ENCODE measurements at places on chromosomes 7 and 10.
A peak's percentile ranks its signal among the peaks of the same experiment; 100 is the strongest.

- no peak for DNase-seq
These were observed 24.8 kb upstream of the INPP5A start for GRCh38 chr10:132512693-132513345.

DNA sequence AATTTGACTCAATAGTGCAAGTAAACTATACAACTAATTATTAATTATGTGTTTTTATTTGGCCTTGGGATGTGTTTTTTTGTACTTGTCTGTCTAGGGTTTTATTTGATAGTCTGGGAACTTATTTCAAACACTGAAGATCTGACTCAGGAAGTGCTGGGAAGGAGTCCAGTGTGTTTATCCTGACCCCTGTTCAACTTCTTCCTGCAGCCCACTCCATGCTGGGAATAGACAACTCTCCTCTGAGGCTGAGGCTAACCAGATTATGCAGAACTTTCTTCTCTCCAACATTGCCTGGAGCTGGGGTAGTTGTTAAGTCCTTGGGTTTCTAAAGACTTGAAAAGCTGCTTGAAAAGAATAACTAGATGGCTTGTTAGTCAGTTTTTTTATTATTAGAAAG, 6.9 kb downstream of the CISD1 start:
- DNase-seq: no peak

DNA sequence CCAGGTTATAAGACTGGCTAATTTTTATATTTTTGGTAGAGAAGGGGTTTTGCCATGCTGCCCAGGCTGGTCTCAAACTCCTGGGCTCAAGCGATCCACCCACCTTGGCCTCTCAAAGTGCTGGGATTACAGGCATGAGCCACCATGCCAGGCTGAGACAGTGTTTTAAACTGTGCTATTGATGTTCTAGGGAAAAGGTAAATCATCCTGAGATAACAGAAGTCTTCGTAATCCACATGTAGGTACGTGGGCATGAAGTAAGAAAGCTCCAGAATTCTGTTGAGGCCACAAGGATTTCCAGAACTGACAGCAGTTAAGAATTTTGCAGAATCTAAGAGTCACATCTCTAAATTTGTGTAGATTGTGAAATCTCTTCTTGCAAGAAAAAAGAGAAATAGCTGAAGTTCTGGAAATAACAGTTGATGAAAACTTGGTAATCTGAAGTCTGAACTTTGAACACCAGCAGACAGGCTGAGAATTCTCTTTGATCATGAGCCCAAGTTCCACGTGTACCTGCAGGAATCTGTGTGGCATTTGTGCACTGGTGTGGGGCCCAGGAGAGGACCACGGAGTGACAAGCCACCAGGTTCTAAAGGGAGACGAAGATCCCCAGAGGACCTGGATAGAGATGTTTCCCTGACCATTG, 24.6 kb downstream of the C7orf33 start:
- DNase-seq: no peak

DNA sequence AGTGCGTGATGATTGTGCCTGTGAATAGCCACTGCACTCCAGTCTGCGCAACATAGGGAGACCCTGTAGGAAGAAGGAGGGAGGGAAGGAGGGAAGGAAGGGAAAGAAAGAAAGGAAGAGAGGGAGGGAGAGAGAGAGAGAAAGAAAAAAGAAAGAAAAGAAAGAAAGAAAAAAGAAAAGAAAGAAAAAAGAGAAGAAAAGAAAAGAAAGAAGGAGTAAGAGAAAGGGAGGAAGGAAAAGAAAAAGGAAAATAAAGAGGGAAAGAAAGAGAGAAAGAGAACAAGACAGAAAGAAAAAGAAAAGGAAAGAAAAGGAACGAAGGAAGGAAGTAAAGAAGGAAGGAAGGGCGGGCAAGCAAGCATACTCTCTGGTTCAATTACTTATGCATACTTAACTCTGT, 112.9 kb upstream of the ANK3 start:
- no peak for DNase-seq

DNA sequence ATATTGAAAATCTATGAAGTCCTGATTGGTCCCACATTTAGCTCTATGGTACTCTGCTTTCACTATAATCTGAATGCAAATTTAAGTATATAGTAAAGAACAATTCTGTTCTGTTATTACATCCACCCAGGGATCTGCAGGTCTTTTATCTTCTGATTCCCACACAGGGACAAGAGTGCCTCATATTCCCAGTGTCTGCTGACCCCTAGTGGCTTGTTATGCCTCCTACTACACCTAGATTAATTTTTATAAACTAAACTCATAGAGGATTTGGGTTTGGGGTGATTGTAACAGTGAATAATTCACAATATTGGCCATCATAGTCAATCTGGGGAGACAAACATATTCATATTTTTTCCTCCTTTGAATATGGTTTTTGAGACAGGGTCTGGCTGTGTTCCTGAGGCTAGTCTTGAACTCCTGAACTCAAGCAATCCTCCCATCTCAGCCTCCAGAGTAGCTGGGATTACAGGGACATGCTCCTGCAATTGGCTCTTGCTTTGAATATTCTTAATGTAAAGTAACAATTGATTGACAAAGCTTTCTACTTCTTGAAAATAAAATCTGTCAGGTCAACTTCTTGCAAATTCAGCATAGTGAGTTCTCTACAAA, 282.1 kb downstream of the KCND2 start:
- no peak for DNase-seq

DNA sequence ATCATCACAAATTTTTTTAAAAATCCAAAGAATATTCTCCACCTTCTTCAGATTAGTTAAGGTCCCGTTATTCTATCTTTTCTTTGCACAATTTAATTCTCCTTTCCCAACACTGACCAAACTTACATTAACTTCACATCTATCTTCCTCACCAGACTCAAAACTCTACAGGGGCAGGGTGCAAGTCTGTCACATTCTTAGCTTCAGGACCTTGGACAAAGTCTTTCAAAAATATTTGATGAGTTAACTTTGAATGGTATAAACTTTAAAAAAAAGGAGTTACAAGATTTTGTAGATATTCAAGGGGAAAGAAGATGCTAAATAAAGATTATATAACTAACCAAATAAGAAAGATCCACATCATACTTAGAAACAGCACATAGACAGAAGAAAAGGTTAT, 132.7 kb downstream of the ZNF438 start:
- DNase-seq: no peak

DNA sequence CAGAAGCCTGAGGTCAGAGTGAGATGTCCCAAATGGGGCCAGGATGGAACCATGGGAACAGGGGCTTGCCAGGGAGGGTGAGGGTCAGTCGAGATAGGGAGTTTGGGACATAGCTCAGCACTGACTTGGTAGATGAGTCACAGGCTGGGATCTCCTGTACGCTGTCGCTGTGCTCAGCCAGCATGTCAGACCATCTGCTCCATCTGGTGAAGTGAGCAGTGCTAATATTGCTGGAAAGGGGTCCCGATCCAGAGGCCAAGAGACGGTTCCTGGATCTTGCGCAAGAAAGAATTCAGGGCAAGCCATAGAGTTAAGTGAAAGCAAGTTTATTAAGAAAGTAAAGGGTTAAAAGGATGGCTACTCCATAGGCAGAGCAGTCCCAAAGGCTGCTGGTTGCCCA, 505.6 kb downstream of the GALNT17 start:
- DNase-seq: no peak

GRCh38 chr7:24797270-24797669, 40.0 kb upstream of the GSDME start:
- no peak for DNase-seq

DNA sequence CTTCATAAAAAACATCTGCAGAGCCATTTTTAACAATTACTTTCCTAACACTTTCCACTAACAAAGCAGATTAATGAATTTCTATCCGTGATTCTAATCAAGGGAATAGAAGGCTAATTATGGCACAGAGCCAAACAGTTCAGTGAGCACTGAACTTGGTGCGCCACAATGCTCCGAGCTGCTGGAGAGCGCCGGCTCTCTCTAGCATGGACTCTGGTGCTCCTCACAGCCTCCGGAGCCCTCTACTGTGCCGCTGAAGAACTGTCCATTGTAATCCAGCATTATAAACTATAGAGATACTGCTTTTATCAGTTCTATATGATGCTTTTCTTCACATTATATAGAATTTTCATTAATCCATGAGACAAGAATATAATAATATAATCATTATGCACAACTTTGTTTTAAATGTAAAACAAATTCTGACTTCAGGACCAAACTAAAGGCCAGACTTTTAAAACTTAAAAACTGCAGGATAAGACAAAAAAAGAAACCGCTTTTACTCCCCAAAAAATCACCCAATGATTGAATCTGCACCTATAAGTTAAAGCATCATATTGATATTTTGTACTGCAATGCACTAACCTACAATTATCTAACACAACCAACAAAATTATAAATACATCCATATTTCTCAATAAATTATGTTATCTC, 123.6 kb downstream of the RNF32 start:
- no peak for DNase-seq

DNA sequence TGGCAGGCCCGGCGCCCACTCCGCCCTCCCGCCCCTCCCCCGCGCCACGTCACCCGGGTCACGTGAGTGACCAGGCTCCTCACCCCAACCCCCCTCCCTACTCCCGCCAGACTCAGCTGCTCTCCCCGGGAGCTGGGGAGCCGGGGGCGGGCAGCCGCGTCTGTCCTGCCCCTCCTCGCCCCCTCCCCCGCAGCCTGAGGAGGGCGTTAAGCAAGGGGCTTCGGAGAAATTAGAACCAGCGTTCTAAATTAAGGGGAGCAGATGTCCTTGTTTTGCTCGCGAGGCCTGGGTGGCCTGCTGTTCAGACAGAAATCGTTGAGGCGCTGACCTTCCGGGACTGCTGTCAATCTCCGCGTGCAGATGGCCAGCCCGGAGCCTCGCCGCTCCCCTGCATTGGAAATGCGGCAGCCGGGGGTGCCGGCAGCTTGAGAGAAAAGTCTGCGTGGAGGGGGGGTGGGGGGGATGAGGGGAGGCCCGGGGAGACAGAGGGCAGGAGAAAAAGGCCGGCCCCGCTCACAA, 102.2 kb upstream of the ZNF438 start:
- DNase-seq: peak; percentile 83

DNA sequence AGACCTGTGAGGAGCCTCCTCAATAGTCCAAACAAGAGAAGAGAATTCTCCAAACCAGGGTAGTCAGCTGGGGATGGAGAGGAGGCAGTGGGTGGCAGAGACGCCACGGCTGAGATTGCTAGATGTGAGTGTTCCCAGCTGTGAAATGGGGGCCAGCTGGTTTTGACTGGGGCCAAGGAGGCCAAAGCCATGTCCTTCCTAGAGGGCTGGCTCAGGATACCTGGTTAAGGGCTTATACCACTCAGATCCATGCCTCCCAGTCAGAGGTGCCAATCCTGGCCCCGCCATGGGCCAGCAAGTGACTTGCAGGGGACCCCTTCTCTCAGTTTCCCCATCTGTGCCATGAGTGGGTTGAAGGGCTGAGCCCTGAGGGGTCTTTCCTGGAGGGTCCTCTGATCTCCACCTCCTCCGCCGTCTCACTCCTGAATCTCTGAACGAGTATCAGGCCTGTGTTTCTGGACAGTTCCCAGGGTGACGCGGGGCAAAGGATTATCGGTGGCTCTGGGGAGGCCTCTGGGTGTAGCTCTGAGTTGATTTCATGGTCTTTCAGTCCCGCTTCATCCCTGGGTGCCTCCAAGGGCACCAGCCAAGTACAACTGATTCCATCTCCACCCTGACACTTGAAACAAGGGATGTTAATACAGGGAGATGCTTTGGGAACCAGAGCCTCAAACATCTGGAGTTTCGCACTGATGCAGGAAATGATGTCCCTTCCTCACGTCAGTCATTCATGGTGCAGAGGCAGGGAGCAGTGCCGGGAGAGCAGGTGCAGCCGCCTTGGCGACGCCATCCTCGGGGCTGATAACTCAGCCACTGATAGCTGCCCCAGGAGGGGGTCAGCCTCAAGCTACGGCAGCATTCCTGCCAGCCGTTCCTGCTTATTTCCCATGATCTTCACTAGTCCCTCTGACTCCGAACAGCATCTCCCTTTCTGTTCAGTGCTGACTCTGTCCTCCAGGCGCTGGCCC, 126.7 kb downstream of the RGS10 start:
- DNase-seq: no peak

GRCh38 chr10:422675-423074, 266.8 kb downstream of the DIP2C start:
- DNase-seq: no peak

GRCh38 chr7:127256041-127256725, 3.4 kb upstream of the GRM8 start:
- DNase-seq: no peak

DNA sequence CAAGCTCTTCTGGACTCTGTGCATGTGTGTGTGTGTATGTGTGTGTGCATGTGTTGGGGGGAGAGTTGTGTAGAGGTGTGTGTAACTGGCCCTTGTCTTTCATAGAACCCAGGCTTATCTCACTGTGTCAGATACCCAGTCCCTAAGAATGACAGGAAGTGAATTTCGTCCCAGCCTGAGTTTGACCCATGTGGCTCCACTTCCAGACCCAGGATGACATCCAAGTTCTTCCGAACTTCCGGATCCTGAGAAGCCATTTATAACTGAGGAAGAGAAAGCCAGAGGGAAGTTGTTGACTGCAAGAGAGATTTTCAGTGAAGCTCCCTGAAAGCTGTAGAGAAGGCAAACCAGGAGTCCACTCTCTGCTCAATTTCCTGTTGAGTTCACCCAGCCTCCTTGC, 53.2 kb downstream of the ADRB1 start:
- no peak for DNase-seq

GRCh38 chr7:47392241-47392759, 189.6 kb downstream of the TNS3 start:
- DNase-seq: no peak

DNA sequence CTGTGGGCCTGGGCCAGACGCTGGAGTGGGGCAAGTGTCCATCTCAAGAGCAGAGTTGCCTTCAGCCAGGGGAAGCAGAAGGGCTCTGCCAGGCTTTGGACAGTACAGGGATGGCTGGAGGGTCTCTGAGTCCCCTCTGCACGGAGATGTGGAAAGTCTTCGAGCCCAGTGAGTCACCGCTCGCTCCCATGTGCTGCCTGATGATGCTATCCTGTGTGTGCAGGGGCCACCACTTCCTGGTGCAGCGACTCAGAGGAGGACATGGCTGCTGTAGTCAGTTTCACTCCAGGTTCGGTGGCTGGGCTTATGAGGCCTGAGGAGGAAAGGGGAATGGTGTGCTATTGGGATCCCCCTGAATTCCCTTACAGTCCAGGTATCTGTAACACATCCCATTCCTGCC, 6.0 kb downstream of the ADCYAP1R1 start:
- peak; percentile 12 for DNase-seq

DNA sequence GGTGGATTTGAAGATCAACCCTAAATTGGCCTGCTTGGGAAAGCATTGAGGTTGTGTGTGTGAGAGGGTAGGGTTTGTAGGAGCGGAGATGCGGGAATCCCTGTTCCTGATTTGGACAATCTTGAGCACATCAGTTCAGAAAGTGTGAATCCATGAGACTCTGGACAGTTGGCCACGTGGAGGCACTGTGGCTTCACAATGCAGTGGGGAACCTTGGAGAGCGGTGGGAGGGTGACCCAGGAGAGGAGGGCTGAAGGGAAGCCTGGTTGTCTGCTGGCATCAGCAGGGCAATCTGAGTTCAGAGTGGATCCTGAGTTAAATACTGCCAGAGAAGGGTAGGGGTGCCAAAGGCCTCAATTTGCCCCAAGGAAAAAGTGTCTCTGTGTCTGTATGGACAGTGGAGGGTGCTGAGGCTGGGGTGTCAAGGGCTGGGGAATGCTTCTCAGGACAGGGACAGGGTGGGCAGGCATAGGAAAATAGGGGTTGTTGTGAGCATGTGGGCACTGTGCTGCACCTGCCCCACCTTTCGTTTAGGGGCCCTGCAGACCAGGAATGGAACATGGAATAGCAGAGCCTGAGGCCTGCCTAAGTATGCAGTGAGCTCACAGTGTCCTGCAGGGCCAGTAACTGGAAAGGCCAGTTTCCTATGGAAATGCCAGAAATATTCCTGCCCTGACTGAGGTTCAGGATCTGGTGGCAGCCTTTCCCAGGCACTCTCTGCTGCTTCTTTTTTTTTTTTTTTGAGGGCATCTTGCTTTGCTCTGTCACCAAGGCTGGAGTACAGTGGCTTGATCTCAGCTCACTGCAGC, 162.9 kb upstream of the PRSS58 start:
- DNase-seq: peak; percentile 30
